Vagina (tissue), 2 donors: ENCODE measurements at places on chromosomes 2 and 18. TPM values are rescaled to one million over a fixed set of nuclear protein-coding genes. Genes with fewer than 3 reads are reported as not detected.

Gene DPYSL5
- 0.74 TPM for total RNA-seq

DNA sequence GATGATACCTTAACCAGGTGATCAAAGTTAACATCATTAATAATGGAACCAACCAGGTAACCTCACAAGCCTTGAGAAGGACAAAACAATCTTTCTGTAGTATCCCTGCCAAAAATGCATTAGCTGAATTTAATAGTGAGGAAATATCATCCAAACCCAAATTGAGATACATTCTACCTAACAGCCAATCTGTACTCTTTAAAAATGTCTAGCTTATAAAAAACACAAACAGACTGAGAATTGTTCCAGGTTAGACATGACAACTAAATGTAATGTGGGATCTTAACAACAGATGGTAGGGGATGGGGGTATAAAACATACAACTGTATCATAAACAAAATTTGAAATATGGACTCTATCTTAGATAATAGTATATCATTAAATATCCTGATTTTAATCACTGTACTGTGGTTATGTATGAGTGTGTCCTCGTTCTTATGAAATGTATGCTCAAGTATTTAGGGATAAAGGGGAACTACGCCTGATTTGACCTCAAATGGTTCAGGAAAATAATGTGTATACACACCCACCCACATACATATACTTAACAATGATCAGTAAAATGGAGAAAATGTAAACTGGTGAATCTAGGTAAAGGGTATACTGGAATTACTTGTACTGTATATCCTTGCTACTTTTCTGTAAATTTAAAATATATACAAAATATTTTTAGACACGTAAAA lies 1.7 kb downstream of the FANCL start:
- no peaks in the 10 kb centered on the region for H3K27me3 ChIP-seq
- no peak for DNase-seq
- H3K4me1 ChIP-seq = peaks cover 28% of the 10 kb centered on the region

GRCh38 chr2:220134756-220135534 lies 507.5 kb downstream of the SLC4A3 start:
- H3K27me3 ChIP-seq = no peaks in the 10 kb centered on the region
- H3K4me1 ChIP-seq = no peaks in the 10 kb centered on the region
- H3K4me3 ChIP-seq = no peak overlapping the region
- no peaks in the 10 kb centered on the region for H3K36me3 ChIP-seq
- no peak for DNase-seq

DNA sequence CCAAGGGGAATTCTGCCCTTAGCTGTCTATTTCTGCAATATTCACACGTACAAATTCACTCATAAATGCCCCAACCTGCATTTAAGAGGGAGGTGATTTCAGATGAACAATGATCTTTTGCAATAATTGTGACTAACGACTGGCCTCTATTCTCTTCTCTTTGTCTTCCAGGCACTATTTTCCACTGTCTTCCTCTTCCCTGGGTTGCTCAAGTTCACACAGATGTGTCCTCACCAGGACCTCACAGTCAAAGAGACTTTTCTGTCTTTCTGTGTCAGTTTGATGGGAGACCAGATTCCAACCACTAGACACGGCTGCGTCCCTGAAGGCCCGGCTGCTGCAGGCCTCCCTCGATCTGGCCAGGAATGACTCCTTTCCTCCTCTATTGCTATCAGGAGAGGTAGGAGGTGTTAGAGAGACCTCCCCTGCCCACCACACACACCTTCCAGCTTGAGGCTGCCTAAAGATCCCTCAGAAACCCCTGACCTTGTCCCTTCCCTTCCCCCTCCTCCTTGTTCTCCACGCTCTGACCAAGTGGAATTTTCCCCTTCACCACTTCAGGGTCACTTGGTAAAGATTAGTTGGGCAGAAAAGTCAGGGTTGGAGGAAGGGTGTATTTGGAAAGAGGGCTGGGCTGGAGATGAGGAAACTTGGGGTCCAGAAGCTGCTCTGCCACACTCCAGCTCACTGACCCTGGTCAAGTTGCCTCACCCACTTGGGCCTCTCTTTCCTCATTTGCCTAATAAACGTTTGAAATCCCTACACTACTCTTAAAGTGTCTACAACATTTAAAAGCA lies 109.2 kb upstream of the COPS8 start:
- no peak overlapping the region for H3K27ac ChIP-seq
- no peaks in the 10 kb centered on the region for H3K36me3 ChIP-seq
- H3K4me3 ChIP-seq = no peak overlapping the region
